NCI-H1105 (cell line): ENCODE measurements at places on chromosomes 12 and 14.

DNA sequence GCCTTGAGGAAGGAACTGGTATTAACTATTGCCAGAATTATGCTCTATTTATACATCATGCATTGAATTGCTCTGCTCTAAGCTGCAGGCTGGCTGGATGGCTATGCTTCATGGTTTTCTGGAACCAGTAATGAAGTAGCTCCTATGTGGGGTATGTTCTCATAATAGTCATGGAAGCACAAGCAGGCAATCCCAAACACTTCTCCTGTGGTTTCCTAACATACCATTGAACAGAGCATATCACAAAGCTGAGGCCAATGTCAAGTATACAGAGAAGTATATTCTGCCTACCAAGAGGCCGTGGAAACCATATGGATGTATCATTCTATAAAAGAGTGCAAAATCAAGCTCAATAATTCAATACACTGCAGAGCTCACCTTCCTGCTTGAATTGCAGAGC lies 1752.4 kb upstream of the FLRT2 start:
- DNase-seq = no peak

DNA sequence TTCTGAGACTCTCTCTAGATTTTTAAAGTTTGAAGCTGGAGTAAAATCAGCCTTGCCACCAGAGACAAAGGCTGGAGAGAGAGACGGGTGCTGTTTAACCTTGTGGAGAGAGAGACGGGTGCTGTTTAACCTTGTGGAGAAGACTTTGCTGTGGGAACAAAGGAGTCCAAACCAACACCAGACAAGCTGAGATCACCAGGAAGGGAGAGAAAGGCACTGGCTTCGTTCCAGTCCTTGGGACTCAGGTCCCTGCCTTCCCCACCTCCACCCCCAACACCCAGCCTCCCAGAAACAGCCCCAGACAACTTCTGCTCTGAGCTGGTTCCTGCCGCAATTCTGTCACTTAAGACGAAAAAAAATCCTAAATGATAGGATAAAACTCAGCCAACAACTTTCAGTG lies 1389.3 kb downstream of the AACS start:
- no peak for DNase-seq

DNA sequence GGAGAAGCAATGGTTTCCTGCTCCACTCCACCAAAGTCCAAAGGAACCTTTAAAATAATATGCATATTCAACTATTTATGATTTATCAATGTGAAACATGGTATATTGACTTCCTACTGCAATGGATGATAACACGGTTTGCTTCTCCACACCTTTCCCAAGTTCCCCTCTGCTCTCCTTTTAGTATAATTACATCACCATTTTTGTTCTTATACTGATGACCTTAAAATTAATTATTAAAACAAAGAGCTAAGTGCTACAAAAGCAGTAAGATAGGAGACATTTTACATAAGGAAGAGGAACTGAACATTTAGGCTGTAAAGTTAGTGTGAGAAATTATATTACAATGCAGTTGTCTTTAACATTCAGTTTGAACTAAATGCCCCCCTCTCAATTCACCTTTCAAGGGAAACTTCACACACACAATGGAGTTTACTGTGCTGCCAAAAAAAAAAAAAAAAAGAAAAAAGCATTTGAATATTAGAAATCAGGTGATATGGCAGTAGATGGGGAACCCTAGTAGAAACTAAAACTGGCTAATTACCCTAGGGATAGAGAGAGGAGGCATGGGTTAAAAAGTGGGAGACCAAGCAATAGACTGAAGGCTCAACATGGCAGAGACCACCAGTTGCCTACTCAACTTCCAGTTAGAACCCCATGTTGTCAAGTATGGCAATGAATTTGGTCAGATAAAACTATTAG lies 37.1 kb upstream of the STK38L start:
- no peak for DNase-seq

DNA sequence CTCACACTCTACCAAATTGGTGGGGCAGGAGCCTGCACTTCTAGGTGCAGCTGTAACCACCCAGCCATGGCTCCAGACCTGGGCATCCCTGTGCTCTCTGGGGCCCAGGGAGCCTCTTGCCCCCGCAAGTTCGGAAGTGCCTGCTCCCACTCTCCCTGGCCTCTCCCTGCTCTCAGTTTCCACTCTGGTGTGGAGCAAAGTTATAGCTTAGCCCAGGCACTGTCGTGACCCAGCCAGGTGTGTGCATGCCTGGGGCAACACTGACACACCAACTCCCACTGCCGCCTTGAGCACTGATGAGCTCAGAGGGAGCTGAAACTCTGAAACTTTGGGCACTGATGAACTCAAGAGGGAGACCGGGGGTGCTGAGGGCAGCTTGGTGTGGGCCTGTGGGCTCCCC lies 8.7 kb upstream of the FBXO33 start:
- DNase-seq = no peak

DNA sequence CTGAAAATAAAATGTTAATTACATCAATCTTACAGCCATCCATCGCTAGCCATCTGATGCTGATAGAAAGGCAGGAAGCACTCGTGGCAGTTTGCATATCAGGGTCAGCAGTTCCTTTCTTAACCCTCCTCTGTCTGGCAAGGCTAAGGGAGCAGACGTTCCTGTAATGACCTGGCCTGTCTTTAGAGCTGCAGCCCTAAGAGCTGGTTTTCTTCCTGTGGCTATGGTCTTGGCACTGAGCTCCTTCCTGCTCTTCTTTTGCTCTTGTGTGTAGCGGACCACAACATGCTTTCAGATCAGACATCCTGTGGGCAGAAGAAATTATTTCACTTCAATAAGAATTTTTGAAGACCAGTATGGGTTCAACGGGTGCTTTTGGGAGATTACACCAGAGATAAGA lies 170.4 kb downstream of the DAD1 start:
- no peak for DNase-seq

- no peak for DNase-seq
These were observed 22.8 kb upstream of the OASL start for GRCh38 chr12:121061831-121062230.

GRCh38 chr14:104503691-104504090 lies 75.9 kb upstream of the C14orf180 start:
- DNase-seq = no peak

DNA sequence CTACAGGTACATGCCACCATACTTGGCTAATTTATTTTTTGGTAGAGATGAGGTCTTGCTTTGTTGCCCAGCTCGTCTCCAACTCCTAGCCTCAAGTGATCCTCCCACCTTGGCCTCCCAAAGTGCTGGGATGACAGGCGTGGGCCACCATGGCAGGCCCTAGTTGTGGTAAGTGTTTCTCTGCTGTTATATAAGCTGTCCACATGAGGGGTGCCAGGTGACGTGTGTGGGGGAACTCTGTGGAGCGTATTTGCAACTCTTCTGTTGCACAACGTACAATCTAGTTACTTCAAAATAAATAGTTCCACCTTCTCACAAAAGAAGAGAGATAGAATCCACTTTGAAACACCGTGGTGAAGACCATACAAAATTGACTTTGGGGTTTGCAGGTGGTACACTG lies 125.1 kb downstream of the NCOR2 start:
- no peak for DNase-seq

DNA sequence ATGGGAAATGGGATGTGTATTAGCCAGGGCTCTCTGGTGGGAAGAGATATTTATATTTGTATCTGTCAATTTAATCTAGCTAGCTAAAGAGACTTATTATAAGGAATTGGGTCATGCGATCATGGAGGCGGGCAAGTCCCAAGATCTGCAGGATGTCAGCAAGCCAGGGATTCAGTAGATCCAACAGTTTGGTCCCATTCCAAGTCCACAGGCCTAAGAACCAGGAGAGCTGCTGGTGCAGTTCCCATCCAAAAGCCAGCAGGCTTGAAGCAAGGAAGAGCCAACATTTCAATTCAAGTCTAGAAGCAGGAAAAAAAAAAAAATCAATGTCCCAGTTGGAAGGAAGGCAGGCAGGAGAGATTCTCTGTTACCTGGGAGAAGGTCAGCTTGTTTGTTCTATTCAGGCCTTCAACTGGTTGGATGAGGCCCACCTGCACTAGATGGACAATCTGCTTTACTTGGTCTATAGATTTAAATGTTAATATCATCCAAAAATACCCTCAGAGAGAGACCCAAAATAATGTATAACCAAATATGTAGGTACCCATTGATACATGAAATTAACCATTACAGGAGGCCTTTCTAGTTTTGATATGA lies 60.7 kb upstream of the BCAT1 start:
- DNase-seq = no peak

GRCh38 chr12:2876431-2877046 lies 435 bp downstream of the FOXM1 start:
- no peak for DNase-seq
